ENCODE measurements at places on chromosomes 5 and 9.

DNA sequence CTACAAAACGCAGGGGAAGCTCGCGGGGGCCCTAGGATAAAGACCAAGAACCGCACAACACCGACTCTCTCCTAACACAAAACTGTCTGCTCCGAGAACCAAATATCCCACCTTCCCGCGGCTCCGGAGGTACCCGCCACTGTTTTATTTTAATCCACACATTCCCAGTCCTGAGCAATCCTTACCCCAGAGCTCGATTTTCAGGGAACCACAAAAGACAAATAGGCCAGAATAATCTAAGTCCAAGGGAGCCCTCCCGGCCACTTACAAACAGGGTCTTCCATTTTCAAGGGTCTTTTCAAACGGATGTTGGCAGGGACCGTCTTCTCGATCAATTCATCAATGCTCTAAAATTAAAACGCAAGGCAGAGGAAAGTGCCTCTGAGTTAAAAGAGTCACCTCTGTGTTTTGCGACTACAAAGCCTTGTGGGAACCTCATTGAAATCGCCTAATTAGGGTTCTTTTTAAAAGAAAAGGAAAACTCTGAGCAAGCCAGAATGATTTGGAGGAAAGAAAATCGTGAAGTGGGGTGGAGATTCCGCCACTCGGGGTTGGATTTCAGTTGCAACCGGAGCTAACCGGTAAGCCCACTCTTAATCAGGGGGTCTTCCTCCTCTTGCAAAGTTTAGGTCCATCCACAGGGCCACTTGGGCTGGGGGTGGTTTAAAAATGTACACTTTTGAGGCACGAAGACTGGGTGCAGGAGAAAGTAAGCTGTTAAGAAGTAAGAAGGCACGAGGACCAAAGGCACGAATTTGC lies 1.0 kb downstream of the GLDC start:
- DNase-seq: no peak

GRCh38 chr5:10834695-10835094 lies 73.7 kb upstream of the DAP start:
- no peak for DNase-seq

DNA sequence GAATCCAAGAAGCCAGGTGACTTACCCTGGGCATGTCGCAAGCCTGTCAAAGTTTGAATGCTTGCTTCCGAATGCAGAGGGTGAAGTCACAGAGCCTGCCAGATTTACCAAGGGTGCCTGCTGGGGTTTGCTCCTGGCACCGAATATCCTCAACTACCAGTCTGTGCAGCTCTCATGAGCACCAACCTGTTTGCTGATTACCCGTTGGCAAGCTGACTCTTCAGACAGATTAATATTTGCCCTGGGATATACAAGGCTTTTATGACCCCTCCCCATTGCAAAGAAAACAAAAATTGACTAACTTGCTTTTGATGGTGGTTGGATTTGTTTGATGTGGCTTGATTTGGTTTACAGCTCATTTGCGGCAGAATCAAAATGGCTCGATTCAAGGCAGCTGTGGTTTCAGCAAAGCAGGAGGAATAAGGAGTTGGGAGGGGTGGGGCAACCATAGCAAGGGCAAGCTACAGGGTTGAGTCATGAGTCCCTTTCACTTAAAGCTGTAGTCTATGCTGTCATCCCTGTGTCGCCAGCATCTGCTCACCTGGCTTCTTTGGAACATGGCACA lies 82.3 kb upstream of the AGXT2 start:
- DNase-seq: no peak

GRCh38 chr5:173451031-173451430 lies 122.8 kb upstream of the STC2 start:
- no peak for DNase-seq

DNA sequence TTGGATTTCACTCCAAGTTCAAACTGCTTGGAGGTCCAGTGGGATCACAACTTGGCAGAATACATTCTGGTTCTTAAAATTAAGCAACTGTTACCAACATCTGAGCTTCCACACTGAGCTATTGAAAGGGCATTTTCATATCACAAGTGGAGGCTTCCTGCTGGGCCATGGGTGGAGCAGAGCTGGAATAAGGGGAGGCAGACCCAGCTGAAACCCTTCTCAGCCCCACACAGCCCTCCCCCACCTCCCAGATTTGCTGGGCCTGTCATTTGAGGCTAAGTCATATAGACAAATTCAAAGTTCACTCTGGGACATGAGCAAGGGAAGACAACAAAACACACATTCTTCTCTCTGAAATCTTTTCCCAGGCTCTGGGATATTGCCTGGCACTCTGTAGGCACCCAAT lies 79.9 kb downstream of the ACTL7B start:
- DNase-seq: no peak

DNA sequence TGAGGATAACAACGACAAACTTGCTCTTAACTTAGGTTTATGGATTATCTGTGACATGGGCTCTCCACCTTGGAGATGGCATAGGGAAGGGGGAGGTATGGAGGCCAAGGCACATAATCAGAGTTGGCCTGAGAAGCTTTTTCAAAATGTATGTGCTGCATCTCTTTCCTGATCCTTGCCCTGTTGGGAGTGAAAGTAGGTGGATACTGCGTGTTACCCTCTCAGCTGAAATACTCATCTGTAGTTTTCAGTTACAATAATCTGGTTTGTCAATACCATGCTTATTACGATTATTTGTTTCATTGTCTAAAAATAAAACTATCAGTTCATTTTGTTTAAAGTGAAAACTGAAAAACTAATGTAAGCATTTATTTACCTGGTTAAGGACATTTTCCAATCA lies 86.7 kb downstream of the SLC44A1 start:
- no peak for DNase-seq

DNA sequence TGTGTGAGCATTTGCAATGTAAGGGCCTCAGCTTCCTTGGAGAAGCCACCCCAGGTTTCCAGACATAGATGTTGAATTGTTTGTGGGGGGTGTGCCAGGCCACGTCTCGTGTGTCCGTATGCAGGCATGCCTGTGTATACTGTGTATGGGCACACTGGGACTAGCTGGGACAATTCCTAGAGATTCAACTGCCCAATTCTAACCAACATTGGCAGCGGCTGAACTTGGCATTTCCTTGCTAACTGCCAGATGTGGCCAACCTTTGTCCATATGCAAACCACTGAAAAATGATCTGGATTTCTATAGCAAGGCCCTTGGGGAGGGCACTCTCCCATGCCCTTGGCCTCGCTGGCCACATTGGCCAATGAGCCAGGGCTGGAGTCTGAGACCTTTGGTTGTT lies 50.3 kb downstream of the SAR1B start:
- DNase-seq: no peak

DNA sequence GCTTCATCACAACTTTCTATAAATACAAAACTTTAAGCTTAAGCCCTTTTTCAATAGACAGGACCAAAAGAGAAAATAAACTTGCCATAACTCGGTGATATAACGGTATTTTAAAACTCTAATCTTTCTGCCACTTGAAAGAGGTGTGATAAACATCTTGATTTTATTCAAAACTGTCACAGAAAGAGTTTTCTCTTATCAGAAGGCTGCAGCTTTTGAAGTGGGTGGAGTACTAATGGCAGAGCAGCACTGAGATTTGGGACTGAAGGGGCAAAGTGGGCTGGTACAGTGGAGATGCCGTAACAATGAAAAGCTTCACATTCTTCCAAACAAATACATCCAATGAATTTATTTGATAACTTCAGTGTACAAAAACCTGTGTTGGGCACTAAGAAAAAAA lies 92.5 kb downstream of the FBXO38 start:
- DNase-seq: no peak

- DNase-seq: no peak
Measured at GRCh38 chr5:170293273-170293672, 4.3 kb downstream of the LCP2 start.

DNA sequence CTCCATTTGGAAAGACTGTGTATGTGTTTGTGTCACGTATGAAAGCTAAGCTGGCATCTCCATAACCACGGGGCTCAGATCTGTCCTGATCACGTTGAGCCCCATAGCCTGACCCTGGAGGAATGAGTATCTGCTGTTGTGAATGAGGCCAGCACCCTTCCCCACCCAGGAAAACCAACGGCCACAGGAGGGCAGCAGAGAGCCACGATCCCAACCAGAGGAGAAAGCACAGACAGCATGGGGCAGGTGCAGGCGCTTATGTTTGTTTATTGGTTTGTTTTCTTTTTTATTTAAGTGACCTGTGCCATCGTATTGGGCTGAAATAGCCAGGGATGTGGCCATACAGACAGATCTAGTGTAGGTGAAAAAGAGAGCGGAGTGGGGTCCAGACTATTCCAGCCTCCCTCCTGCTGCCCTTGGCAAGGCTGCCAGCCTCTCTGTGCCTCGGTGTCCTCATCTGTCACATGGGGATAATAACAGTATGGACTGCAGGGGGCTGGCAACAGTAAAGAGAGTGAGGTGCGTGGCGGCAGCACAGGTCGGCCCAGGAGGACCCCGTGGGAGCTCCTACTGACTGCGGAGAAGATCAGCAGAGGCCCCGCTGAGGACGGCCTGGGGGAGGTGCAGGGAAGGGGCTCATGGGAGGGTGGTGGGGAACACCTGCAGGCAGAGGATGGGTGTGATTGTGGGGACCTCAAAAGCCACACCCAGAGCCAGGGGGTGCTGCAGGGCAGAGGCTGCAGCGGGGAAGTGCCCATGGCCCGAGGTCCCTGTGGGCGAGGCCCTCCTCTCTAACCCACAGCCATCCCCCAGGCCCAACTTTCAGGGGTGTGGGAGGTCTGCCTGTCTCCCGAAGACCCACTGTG lies 12.1 kb downstream of the OR2V2 start:
- DNase-seq: peak; percentile 95

DNA sequence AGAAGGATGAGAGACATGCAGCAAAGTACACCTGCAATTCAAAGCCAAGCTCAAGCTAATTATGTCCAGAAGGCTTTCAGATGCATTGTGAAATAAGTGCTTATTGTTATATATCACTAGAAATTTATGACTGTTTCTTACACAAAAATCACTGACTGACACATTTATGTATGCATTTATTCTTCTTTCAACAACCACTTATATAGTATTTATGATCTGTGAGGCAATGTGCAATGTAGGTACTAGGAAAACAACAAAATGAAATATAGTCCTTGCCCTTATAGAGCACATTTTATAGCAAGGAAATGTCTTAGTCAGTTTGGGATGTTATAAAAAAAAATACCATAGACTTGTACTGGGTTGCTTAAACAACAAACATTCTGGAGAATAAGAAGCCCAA lies 167.6 kb downstream of the YIPF5 start:
- no peak for DNase-seq

DNA sequence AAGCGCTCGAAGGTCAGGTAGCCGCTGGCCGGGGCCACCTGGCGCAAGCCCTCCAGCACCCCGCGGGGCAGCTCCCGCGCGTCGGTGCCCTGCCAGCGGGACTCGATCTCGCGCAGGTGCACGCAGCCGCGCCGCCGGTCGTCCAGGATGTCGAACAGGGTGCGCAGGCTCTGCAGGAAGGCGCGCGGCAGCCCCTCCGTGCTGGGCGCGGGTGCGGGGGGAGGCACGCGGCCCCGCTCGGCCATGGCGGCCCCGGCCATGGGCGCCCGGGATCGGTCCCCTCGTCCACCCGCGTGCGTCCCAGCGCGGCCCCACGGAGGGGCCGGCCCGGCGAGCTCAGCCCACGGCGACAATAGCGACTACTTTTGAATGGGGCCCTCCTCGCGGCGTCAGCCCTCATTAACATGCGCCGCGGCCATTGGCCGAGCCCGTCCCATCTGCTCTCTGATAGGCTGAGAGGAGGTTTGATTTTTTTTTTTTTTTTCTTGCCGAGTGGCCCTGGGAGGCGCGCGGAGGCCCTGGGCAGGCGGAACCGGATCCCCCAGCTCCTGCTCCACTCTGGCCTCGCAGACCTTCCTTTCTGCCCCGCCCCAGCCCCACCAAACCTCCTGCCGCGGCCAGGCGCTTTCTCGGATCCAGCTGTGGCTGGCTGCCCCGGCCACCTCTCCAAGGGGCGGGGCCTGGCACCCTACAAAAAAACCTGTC lies at the start of gene SAPCD2:
TSS of gene SAPCD2 (minus strand) at position 357 of the 705 bp plus-strand sequence. CDS start at position 260, 97 bp downstream.
- peak; percentile 63 for DNase-seq

GRCh38 chr5:36403632-36404311 lies 102.1 kb upstream of the RANBP3L start:
- DNase-seq: no peak

- DNase-seq: no peak
Measured at GRCh38 chr5:175656966-175657365, 905 bp upstream of the HRH2 start.

DNA sequence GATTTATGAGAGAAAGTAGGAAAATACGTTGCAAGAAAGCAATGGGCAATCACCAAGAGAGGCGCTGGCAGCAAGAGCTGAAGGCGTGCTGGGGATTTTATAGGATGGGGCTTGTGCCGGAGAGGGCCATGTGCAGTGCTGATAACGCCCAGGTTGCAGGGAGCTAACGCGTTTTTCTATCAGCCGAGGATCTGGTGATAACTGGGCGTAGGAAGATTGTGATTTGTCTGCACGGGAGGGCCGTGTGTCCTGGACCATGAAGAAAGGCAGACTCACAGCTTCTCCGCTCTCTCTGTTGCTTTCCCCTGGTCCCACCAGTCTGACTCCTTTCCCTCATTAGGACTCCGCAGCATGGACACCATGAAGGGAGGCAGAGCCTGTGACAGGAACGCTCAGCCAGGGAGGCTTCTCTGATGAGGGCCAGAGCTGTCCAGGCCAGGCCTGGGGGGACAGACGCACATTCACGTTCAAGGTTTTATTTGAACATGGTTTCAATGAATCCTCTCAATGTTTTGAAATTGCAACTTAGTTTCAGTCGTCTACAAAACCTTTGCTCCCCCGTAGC lies 11.9 kb upstream of the CACNA1B start:
- no peak for DNase-seq

GRCh38 chr9:23172979-23173637 lies 652.9 kb downstream of the ELAVL2 start:
- DNase-seq: no peak

GRCh38 chr5:27015758-27016157 lies 22.6 kb downstream of the CDH9 start:
- DNase-seq: no peak

- no peak for DNase-seq
Measured at GRCh38 chr9:74729136-74729695, 158.5 kb downstream of the TRPM6 start.

DNA sequence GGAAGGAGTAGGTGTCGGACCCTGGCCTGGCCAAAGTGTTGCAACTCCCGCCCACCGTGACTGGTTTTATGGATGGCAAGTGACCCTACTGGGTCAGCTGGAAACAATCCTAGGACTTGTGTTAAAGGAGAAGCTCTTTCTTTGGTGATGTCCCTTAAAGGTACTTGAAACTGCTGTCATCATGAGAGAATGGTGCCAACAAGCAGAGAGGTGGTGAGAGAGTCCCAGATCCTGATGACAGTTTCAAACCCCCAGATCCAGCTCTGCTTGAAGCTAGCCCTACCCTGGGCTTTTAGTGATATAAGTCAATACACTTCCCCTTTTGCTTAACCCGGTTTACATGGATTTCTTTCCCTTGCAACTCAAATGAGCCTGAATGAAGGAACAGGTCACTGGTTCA lies 72.5 kb upstream of the UBTD2 start:
- DNase-seq: no peak
